ENCODE measurements at places on chromosomes 16 and 17. TPM values are rescaled to one million over a fixed set of nuclear protein-coding genes. Genes with fewer than 3 reads are reported as not detected.
A peak's percentile ranks its signal among the peaks of the same experiment; 100 is the strongest.

DNA sequence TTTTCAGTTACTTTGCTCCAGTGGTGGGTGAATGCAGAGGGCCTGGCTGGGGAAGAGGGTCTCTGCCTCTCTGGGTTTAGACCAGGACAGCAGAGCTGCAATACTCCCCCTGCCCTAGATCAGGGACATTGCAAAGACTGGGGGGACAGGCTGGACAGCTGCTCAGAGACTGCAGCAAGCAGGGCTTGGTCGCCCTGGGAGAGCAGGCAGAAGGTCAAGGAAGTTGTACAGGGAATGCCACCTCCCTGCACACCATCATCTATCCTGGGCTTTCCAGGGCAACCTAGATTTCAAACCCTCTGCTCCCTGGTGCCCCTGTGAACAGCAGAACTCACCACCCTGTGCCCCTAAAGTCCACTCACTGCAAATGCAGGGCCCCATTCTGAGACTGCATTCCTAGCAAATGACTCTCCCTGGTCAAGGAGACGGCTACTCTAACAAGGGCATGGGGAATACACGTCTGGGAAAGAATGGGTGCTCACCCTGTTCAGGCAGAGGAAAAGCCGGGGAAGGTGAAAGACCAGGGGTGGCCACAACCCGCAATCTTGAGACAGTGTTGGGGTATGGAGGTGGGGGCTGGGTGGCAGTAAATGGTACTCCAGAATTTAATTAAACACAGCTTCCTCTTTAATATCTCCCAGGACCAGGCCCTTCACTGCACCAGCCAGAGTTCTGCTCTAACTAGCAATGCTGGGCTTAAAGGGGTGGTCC is 1.0 kb downstream of the KIFC3 start:
- DNase-seq = no peak

- no peak for DNase-seq
Measured at GRCh38 chr17:34639706-34640425, 60.5 kb downstream of the TMEM132E start.

DNA sequence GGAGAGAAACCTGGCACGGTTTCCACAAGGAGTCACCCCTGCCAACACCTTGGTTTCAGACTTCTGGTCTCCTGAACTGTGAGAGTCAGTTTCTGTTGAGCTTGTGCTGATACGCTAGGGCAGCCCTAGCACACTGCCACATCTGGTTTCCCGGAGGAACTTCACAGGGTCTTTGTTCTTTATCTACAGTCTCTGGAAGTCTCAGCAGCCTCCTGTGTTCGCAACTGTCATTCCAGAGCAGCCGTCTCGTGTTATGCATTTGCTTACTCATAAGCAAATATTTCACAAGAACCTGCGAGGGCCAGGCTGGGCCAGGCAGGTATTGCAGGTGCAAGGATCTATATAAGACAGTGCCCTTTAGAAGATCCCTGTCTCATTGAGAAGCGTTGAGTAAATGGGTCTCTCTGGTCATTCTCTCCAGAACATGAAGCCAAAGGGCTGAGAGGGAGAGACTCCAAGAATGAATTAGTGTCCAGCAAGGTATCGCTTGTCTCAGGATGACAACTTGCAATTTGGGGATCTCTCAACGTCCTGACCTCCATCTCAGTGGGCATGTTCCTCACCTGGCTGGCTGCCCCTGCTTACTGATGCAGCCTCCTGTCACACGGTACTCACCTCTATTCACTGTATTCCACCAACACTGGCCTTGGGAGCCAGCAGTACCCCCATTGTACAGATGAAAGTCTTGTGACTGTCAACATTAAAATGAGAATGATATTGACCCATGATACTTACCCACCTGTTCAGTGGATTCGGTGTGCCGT is 141.2 kb downstream of the WWOX start:
- no peak for DNase-seq

GRCh38 chr16:57725976-57726375 is 9.6 kb upstream of the KATNB1 start:
- DNase-seq = no peak

Gene E4F1
- total RNA-seq = 30.4 TPM

- peak; percentile 64 for DNase-seq
Measured at GRCh38 chr16:88200896-88201185, 181.9 kb upstream of the ZNF469 start.

- DNase-seq = no peak
Measured at GRCh38 chr17:31296142-31296541, 897 bp downstream of the OMG start.

Gene LRRC37A2
- total RNA-seq = 12.5 TPM

DNA sequence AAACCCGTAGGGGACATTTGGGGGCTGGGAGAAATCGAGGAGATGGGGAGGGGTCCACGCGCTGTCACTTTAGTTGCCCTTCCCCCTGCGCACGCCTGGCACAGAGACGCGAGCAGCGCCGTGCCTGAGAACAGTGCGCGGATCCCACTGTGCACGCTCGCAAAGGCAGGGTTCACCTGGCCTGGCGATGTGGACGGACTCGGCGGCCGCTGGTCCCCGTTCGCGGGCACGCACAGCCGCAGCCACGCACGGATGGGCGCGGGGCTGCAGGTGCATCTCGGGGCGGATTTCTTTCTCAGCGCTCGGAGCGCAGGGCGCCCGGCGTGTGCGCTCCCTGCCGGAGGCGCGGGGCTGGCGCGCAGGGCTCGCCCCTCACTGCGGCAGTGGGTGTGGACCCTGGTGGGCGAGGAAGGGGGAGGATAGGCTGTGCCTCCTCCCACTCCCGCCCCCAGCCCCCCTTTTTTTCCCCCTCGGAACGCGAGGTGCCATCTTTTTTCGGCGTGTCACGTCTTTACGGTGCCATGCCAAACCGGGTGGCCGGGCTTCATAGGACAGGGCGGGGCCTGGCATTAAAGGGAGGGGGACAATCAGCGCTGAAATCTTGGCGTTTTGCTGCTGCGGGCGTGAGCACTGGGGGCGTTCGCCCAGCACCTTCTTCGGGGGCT is 1.1 kb downstream of the MAPT start:
- no peak for DNase-seq

DNA sequence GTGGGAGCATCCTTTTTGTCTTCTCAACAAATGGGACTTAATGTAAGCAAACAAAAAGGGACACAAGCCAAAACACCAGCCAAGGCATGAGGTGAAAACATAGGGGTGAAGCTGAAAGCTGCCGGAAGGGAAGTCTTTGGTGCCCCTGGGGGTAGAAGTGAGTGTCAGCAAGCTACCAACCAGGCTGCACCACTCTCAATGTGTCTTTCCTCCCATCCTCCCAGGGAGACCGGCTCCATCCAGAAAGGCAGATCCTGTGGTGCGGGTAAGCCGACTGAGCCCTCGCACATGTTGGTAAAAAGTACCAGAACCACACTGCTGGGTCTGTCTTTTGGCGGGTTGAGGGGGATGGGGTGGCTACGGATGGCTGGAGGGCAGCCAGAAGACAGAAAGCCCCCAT is 52.0 kb upstream of the SREBF1 start:
- DNase-seq = no peak

Gene ARL5C
- not detected for total RNA-seq

DNA sequence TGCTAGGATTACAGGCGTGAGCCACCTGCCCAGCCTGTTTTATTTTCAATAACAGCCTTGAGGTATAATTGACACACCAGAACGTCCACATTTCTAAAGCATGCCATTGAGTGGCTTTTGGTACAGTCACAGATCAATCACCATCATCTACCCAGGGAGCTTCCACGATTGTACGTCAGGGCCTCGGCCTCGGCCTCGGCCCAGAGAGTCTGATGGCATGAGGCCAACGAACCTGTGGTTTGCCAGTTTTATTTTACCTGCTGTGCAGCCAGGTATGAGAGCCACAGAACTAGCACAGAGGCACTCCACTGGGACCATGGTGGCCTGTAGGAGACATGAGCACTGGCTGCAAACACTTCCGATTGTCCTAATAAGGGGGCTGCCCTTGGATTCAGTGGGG is 8.3 kb downstream of the UBALD1 start:
- DNase-seq = no peak

- DNase-seq = no peak
Measured at GRCh38 chr17:68346448-68346847, 55.2 kb downstream of the ARSG start.

- no peak for DNase-seq
Measured at GRCh38 chr17:64259922-64260321, 3.1 kb downstream of the TEX2 start.

DNA sequence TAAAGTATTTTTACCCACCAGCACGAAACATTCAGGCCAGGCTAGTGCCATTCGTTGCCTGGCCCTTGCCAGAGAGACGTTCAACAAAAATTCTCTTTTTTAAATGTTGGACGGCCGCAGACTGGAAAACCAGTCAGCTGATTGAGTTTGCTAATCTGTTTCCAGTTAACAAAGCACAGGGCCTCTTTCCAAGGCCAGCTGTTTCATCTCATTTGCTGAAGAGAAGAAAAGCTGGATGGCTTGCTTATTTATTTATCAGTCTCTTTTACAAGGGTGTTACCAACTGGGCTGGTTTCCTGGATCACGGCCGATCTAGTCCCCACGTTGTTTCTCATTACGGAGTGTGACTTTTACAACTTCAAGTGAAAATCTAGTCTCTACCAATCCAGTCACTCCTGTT is 418.7 kb upstream of the DYNLRB2 start:
- no peak for DNase-seq

- DNase-seq = no peak
Measured at GRCh38 chr17:42087736-42088705, 10.3 kb downstream of the ZNF385C start.

Gene ST6GALNAC2
- 10.4 TPM for total RNA-seq

DNA sequence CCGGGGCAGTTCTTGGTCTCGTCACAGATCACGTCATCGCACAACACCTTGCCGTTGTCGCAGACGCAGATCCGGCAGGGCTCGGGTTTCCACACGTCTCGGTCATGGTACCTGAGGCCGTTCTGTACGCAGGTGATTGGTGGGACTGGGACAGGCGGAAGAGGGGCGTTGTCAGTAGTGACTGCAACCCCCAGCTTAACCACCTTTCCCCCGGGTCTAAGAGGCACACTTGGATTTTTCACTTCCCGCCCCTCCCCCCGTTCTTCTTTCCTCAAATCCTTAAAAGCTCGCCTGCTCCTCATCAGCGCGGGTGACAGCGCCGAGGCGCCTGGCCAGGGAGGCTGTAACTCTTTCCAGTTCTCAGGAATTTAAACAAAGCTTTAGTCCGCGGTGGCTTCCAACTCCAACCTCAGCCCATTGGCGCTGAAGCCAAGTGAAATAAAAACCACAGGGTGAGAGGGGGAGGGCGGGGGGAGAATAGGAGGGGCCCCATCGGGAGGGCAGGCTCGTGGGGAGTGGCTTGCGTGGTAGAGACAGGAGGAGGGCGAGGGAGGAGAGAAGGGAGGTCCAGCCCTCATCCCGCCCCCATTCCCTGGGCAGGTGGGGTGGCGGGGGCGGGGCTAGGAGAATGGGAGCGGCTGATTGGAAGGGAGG is 1.5 kb downstream of the COL1A1 start:
- DNase-seq = peak; percentile 86

DNA sequence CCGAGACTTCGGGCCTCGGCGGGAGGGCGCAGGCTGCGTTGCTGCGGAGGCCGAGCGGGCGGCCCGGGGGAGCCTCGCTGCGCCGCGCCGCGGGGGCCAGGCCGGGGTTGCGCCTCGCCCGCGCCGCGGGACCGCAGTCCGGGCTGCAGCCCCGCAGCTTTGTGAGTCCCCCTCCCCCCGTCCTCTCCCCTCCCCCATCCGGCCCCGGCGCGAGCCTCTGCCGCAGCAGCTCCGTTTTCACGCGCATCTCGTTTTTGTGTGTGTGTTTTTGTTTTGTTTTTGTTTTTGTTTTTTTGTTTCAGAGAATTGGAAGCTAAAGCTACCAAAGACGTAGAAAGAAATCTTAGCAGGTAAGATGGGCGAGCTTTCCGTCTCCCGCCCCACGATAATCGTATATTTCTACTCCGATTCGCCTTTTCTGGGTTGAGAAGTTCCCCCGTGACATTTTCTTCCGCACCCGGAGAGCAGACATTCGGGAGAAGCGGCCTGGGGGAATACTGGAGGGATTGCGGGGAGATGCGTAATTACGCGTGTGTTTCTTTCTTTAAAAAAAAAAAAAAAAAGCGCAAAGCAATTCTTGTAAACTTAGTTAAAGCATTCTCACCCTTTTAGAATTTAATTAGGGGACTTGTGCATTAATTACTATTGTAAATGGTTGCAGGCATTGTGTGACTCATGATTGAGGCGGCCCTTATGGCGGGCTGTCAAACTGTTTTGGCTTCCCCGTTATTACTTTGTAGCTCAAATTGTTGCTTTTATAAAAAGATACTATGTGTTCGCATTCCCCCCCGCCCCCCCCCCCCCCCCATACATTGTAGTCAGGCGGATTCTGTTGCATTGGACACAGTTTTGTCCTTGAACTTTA is 732 bp downstream of the TNRC6A start:
- no peak for DNase-seq

GRCh38 chr17:51422634-51423033 is 162.3 kb downstream of the UTP18 start:
- no peak for DNase-seq

Data from type B pancreatic cell (in vitro differentiated cells).